ENCODE measurements at places on chromosomes 1 and 21.

DNA sequence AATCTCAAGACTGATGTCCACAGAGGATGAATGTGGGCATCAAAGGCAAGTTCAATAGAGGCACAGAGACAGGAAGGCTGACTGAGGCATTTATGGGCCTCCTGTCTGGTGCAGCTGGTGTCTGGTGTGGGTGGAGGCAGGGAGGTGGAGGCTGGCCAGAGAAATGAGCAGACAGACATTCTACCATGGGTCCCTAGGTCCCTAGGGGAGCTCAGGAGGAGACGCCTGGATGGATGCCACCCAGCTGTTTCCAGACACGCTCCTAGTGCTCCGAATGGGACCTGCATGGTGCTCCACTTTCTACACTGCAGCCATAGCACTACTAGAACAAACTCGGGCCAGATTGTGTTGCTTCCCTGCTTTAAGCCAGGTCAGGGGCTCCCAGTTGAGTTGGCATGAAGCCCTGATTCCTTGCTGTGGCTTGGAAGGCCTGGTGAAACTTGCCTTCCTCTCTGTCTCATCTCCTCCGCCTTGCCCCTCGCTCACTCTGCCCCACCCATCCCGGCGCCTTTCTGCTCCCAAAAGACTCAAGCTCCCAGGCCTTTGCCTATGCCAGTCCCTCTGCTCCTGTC is 25.3 kb downstream of the PADI2 start:
- no peak for DNase-seq

- DNase-seq, result no peak
Measured at GRCh38 chr1:19936061-19936750, 12.8 kb upstream of the PLA2G2E start.

DNA sequence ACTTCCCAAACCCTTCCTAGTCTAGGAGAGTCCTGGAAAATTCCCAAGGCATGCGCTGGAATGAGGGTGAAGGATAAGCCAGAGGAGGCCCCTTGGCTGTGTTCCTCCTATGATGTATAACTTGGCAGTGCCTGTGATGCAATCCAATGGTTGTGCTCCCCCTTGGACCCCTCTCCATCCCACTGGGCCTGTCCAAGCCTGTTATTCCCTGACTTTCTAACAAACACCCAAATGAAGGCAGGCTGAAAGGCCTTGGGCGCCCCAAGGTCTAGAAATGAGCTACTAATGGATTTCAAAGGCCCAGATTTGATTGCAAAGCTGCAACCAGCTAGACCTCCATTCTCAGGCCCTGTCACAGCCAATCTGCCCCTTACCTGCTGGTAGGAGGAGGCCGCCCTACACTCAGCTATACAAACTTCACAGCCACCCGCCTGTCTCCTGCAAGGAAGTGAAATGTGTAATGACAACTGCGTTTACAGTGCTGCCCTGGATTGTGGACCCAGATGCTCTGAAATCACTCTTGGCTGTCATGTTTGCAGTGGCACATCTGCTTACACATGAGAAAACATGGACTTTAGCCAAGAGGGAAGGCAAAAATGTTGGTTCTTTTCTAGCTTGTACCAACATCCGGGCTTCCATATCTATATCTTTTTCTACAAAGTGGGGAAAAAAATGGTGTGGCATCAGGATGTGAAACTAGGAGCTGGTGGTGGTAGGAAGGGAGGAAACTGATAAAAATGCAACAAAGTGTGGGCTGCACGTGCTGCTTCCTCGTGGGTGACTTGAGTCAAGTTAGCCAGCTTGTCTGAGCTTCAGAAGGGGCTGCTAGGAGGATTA is 130.4 kb downstream of the TRABD2B start:
- DNase-seq, result no peak

- no peak for DNase-seq
Measured at GRCh38 chr1:150127868-150128267, 21.8 kb upstream of the PLEKHO1 start.

DNA sequence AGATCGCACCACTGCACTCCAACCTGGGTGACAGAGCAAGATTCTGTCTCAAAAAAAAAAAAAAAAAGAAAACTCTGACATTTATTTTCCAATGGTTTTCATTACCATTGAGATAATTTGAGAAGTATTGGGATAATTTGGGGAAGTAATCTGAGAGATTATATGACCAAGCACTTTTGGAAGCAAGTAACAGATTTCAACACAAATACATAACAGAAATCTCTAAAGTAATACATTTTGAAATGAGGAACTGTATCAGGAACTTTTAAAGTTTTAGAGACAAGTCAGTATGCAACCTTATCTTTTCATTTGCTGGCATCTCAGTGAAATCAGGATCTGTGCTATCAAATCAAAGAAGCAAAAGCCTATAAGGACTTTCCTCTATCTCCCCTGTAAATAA is 25.4 kb upstream of the SLC16A1 start:
- no peak for DNase-seq

DNA sequence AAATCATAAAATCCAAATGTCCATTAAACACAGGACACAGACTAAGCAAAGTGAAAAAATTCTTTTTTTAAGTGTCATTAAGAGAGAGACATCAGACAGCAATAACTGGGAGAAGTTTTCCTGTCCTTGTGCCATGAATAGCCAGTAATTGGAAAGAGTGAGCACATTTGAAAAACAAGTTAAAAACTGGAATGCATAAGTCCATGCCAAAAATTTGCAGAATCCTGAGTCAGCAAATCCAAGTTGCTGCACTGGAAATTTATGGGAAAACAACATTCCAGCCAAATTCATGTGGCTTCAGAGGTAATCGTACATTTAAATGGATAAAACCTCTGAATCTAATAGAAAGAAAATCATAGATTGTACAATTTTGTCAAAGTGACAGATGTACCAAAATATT is 291.4 kb downstream of the LRRC40 start:
- no peak for DNase-seq

DNA sequence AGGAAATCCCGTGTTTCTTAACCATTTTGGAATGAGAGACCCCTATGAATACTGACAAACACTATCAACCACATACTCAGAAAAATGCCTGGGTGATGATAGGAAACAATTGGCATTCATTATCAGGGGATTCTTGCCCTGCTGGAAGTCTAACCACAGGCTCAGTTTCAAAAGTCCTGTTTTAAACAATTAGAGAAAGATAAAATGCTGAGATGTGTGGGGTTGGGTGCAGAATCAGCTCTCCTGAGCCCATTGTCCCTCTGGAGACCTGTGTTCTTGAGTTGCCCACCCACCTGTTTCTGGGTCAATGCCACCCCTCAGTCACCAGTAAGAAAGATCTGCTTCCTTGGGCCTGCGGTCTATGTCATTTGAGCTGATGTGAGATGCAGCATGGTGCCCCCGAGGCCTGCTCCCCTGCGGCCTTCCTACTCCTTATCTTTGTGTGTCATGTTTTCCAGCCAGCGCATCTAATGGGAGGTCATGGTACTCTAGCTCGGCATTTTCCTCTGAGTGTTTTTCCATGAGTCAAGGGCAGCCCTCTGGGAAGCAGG is 130.3 kb upstream of the PLXNA2 start:
- DNase-seq, result no peak

DNA sequence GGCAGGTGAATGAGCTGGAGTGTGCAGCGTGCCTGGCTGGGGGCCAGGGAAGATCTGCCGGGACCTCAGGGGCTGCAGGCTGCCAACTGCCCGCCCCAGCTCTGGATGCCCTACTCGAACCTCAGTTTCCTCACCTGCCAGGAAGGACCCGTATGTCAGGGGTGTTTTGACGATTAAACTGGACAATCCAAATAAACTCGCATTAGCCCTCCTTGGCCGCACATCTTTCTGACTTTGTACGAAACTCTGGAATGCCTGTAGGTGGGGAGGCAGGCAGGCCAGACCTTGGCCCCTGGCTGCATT is 8.3 kb upstream of the ZNF669 start:
- no peak for DNase-seq

DNA sequence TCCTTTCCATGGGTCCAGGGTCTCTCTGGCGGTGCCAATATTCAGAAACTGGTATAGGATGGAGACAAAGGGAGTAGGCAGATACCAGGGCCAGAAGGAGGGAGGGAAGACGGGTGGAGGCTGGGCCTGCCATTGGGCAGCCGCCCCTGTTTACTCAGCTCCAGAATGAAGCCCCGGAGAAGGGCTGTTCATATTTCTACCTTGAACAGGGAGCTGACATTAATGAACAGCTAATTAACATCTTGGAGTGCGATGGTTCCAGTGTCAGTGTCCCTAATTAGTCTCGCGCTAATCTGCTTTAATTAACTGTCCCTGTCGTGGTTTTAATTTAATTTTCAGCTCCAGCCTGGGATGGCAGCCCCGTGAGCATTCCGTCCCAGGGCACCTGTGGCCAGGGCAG is 113.8 kb downstream of the EPHB2 start:
- DNase-seq, result no peak

DNA sequence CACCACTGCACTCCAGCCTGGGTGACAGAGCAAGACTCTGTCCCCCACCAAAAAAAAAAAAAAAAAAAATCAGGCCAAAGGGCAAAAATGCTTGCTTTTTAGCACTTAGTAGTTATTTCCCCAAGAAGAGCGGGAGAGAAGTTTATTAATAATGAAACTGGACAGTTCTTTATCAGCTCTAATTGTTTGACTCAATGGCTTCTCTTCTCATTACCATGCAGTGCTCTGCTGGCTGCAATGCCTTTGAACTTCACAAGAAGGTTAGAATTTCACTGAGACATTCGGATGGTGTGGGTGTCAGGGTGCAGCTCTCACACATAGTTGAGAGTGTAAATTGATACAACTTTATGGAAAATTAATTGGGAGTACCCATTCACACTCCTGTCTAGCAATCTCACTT is 63.7 kb downstream of the EDARADD start:
- DNase-seq, result no peak

DNA sequence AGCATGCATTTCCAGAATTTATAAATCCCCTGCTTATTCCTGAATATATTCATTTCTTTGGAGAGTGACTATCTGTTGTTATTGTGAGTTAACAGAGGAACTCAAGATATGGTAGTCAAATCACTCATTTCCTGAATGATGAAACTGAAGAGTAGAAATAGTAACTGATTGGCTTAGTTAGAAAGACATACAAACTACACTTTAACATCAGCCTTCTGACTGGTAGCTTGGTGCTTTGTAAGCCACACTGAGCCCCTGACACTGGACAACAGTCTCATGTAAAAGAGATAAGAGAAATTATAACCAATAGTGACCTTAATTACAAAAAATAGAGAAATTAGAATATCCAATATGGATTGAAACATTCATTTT is 4.8 kb downstream of the GBP7 start:
- no peak for DNase-seq

DNA sequence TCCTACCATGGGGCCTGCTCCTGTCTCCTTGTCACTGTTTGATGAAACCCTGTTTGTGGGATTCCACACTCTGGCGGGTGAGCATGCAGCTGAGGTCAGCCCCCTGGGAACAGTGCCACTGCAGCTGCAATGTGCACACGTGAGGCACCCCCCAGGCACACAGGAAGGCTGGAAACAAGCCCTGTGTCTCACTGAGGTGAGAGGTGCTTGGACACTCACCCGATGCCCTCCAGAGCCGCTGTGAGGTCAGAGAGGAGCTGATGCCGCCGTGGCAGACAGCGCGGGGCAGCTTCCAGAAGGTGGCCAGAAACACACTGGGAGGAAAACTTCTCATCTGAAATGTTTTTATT is 49.7 kb downstream of the SLX9 start:
- DNase-seq, result no peak

- DNase-seq, result no peak
Measured at GRCh38 chr1:52913537-52913936, 8.0 kb downstream of the ECHDC2 start.

DNA sequence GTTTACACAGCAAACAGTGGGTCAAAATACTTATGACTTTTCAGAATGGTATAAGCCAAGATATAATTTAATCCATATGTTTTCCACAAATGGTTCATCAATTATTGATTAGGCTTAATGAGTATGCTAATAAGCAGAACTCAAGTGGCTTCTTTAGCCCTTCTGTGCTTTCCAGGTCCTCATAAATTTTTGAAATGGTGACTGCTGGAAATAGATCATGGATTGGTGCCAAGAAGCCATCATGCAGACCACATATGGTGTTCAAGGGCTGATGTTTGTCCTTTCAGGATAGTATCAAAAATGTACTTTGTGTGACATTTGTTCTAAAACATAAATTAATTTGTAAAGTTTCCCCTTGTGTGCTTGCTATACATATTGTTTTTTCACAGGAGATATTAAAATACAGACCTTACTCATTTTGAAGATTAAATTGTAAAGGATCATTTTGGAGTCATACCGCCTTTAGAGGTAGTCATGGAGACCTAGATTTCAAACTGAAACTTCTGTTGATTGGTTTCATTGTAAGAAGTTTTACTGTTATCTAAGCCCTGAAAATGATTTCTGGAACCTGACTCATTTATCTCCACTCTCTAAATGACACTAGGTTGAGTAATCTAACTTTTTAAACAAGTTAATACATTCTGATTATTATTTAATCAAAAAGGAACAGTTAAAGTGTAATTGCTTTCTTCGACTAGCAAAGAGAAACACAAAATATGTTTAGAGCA is 507.9 kb downstream of the PLA2G4A start:
- DNase-seq, result peak; percentile 42

GRCh38 chr1:170670802-170671628 is 7.1 kb downstream of the PRRX1 start:
- DNase-seq, result no peak

- no peak for DNase-seq
Measured at GRCh38 chr1:172460177-172460576, 16.3 kb upstream of the PIGC start.

DNA sequence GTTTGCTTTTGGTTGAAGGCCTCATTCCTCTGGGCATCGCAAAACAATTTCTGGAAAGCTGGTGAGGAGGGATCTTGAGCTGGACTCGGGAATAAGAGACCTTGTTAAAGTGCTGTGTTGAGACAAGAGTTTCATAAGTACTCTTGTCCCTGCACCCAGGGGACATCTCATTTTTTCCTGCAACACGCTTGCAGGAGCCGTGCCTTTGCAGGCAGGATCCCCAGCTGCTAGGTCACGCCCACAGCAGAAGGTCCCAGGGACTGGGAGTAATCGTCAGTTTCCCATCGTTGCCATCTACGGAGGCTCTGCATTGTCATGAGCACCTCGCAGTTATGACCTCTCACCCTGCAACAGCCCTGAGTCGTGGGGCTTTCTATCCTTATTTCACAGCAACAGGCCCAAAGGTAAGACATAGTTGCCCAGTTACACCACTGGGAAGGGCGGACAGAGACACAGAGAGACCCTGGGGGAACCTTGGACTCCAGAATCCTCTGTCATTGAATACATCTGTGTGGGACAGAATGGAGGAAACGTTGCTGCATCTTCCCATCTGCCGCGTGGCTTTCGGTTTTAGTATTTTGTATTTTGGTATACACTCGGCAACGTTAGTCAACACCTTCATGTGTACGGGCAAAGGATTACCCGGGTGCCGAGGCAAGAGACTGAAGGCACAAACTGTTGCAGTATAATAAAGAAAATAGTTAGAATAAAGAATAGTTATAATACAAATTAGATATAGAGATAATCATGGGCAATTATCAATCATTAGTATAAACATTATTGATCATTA is 60.4 kb upstream of the DMRTB1 start:
- DNase-seq, result no peak

GRCh38 chr1:232557502-232558191 is 72.3 kb downstream of the SIPA1L2 start:
- DNase-seq, result no peak

- DNase-seq, result peak; percentile 14
Measured at GRCh38 chr1:3610527-3611169, 660 bp downstream of the MEGF6 start.

All from NCI-H1105 (cell line).